ENCODE measurements at places on chromosomes 7 and 10.

DNA sequence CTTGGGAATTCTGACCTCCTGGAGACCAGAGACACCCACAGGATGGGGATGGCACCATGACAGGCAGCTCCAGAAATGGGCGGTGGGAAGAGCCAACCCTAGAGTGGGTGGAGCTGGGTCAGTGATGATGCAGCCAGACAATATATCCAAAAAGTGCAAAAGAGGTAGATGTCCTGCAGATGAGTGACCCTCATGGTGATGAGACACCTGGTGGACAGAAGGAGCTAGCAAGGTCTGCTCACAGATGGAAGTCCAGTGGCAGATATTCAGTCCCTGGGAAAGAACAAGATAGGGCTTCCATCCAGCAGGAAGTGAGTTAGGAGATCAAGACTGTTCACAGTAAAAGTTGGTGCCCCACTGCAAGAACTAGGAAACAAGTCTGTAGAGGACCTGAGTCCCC, 19.2 kb upstream of the GRB10 start:
- no peak for DNase-seq

- DNase-seq, result no peak
Measured at GRCh38 chr10:86663576-86664339, 4.6 kb upstream of the LDB3 start.

- no peak for DNase-seq
Measured at GRCh38 chr7:128362670-128363069, 1.2 kb upstream of the PRRT4 start.

DNA sequence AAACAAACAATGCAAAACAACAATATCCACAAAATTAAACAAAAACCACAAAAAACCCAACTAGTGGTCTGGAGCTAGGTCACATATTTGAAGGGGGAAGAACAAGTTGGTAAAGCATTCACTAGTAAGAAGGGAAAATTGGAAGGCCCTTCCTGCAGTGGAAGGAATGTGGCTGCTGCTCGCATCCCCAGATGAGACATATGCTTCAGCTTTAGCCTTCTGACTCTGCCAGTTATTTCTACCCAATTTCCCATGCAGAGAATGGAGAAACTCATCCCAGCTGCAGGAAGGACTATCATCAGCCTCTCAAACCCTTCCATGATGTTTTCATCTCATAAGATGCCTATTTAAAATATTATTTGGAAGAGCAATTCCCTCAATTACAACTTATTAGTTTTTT, 176.6 kb downstream of the BMPER start:
- DNase-seq, result no peak

GRCh38 chr7:73647725-73648592, 19.7 kb upstream of the VPS37D start:
- DNase-seq, result no peak
